ENCODE measurements at places on chromosomes 16 and 17. TPM values are rescaled to one million over a fixed set of nuclear protein-coding genes. Genes with fewer than 3 reads are reported as not detected.

MED1 gene
- total RNA-seq, result 16.5 TPM

MRPL45 gene
- 22.7 TPM for total RNA-seq

CCL17 gene
- total RNA-seq, result not detected

CLEC18A gene
- total RNA-seq, result 9.2 TPM
